ENCODE measurements at places on chromosomes 16 and 17. TPM values are rescaled to one million over a fixed set of nuclear protein-coding genes. Genes with fewer than 3 reads are reported as not detected.
A peak's percentile ranks its signal among the peaks of the same experiment; 100 is the strongest.

Gene TBX2
- polyA plus RNA-seq, result 12.0 TPM

Gene ERN2
- 17.6 TPM for polyA plus RNA-seq

Gene RASD1
- 20.0 TPM for polyA plus RNA-seq

Gene BTBD17
- polyA plus RNA-seq, result 1.1 TPM

Gene KRTAP16-1
- polyA plus RNA-seq, result not detected

Gene GGA2
- 88.5 TPM for polyA plus RNA-seq

DNA sequence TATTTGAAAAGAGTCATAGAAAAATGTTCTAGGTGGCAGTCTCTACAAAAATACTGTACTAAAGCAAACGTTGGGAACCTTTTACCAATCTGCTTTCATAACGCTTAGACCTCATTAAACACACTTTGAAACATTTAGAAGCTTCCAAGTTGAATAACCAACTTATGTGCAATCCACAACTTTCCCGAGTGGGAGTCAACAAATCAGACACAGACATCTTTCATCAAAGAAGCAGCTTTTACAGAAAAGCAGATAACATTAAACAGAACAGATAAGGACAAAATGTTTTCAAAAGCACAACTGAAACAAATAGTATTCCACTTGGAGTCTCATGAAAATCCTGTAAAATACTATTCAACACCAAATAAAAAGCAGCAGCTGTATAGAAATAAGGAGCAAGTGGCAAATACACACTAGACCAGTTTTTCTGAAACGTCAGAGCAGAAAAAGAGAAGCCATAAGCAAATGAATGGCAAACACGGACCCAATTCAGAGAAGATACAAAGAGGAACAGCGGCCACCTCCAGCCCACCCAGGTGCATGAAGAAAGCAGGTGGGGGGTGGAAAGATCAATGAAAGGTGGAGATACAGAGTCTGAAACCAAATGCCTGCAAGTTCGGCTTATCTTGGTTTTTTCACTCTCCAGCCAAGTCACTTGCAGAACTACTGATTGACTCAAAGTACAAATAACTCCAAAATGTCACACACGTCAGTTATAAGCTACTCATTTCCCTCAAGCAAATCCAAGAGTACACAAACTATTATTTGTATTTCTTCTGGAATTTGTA lies 18.4 kb upstream of the FBF1 start:
- peak; percentile 75 for DNase-seq

GRCh38 chr17:263271-263670 lies 81.8 kb upstream of the DOC2B start:
- no peak for DNase-seq

DNA sequence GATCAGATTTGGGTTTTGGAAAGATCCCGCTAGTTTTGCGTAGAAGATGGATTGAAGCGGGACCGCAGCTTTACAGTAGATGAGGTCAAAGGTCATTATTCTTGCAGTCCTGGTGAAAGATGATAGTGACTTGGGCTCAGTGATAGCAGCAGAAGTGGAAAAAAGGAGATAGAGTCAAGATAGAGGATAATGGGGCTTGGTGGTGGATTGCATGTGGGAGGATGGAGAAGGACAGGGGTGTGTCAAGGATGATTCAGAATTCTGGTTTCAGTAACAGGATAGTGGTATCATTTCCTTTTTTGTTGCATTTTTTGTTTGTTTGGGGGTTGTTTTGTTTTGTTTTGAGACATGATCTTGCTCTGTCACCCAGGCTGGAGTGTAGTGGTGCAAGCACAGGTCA lies 28.7 kb downstream of the CHD9NB start:
- no peak for DNase-seq

DNA sequence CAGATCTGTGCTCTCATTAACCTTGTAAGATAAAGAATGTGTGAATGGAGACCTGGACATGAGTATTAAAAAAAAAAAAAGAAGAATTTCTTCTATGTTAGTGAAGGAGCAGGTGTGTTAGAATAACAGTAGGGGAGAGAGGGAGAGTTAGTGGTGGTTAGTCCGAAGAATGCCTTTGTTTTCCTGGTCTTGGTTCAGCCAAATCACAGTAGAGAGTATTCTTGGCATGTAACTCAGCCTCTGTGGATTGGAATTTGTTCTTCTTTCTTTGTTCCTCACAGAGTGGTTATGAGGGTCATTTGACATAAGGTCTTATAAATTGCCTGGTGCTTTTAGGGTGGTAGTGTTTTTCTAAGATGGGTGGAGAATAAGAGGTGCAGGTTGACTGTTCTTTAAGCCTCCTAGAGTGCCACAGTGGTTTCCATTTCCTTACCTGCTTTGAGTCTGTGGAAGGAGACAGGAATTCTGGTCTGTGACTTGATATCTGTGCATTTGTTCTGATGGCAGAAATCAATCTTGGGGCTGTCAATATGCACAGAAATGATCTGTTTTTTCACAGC lies 17.6 kb downstream of the NUP93 start:
- DNase-seq, result no peak

DNA sequence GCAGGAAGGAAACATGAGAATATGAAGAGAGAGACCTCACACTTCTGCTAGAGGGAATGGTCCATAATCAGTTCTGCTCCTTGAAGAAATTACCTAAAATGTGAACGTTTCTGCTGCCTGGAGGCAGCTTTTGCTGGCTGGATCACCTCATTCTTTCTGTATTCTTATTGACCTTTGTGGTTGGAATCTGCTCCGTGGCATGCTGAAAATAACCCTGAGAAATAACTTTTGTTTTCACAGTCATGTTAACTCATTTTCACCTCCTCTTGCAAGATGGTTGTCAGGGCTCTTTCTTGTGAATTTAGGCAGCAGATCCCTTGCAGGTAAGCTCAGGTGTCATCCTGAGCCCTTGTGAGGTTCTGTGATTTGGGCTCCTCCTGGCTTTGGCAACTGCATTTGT lies 70.2 kb downstream of the IRF8 start:
- no peak for DNase-seq

DNA sequence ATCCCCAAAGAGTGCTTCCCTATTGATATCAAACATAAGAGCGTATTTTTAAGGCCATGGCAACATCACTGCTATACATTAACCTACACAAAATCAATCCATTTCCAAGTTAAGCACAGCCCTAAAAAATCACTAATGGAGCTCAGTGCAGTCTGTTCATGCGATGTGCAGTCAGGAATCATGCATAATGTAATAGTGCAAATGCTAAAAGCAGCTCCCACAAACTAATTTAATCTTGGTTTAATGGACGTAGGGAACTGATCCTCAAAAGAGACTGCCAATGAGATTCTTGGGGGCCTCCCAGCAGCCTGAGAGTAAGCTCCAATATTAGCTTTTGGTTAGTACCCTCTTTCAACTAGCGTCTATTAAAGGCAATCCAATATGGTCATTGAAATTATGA lies 245.9 kb downstream of the TOX3 start:
- DNase-seq, result no peak

GRCh38 chr16:65769776-65770438 lies 596.6 kb upstream of the CDH5 start:
- DNase-seq, result no peak
